ENCODE measurements at places on chromosomes 12 and 14.

GRCh38 chr14:88323523-88324199 is 592 bp upstream of the KCNK10 start:
- DNase-seq: no peak

- no peak for DNase-seq
These were observed 6.5 kb upstream of the PRPH start for GRCh38 chr12:49288412-49288853.

DNA sequence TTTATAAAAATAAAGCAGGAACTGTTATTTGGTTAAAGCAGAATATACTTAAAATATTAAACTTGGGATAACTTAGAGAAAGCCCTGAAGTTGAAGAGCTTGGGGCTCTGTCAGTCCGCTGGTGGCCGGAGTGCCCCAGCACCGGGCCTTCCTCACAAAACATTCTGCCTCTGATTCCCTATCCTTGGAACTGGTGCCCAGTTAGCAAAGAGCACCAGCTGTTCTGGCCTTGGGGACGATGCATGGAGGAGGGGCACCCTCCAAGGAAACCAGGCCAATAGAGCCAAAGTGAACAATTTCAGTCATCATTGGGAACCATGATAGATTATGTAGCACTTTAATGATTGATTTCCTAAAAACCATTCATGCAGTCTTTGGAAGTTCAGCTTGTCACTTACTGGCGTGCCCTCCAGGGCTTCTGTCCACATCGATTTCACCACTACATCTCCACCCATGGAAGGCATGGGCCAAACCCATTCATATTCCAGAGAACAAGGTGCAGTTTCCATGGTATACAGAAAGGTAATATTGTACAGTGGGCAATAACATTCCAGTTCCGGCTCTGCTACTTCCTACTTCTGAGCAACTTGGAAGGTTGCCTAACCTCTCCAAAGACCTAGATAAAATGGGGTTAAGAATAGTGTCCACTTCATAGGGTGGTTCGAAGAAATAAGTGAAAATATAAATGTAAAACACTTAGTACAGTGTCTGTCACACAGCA is 145.9 kb downstream of the ETV6 start:
- no peak for DNase-seq

GRCh38 chr14:79166171-79166570 is 996.0 kb downstream of the NRXN3 start:
- no peak for DNase-seq

Data from anterior cingulate cortex (tissue), 58 donors.